Stimulated activated CD4-positive, alpha-beta T cell treated with anti-CD3 and anti-CD28 coated beads, Interleukin-4, amount 100 ng/mL, for 1 hour (primary cell): ENCODE measurements at places on chromosomes 7 and 10.

- DNase-seq, result peak; percentile 25
Observed at GRCh38 chr7:131188367-131189339, 139.0 kb upstream of the MKLN1 start.

GRCh38 chr10:35728341-35728740, 86.2 kb upstream of the FZD8 start:
- DNase-seq, result no peak

- DNase-seq, result no peak
Observed at GRCh38 chr7:24630596-24630995, 57.3 kb downstream of the PALS2 start.

GRCh38 chr10:34262985-34263384, 552.1 kb downstream of the PARD3 start:
- no peak for DNase-seq

DNA sequence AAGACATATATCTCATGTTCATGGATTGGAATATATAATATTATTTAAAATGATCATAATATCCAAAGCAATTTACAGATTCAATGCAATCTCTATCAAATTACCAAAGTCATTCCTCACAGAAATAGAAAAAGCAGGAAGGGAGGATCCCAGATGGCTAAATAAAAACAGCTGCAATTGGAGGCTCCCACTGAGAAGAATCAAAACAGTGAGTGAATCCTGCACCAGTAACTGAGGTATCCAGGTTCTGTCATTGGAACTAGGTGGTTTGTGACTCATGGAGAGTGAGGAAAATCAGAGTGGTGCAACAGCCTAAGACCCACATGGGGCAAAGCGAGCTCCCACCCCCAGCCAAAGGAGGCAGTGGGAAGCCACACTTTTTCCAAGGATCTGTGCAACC, 128.4 kb downstream of the MTERF1 start:
- no peak for DNase-seq

DNA sequence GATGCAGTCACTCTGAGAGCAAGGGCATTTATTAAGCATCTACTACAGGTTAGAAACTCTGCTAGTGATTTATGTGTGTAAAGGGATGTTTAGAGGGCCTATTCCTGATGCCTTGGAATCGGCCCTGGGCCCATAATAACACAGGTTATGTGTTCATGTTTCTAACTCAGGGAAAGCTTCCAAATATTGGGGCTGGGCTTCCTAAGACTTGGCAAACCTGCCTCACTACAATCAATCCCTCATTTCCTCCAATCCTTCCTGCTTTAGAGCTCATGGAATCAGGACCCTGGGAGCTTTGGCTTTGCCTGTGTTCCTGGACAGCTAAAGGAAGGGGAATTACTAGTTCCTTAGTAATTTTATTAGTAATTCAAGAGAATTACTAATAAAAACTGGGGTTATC, 148.8 kb downstream of the HIBADH start:
- DNase-seq, result no peak
